Spinal cord (tissue), 10 donors: ENCODE measurements at places on chromosomes 2 and 18. TPM values are rescaled to one million over a fixed set of nuclear protein-coding genes. Genes with fewer than 3 reads are reported as not detected.

GRCh38 chr2:137802038-137802437 lies 162.2 kb upstream of the HNMT start:
- H3K36me3 ChIP-seq, result no peaks in the 10 kb centered on the region
- H3K4me3 ChIP-seq, result no peak overlapping the region
- H3K27ac ChIP-seq, result no peak overlapping the region
- H3K27me3 ChIP-seq, result no peaks in the 10 kb centered on the region

GRCh38 chr2:47724221-47724981 lies 58.5 kb upstream of the MSH6 start:
- H3K27ac ChIP-seq, result no peak overlapping the region
- H3K4me3 ChIP-seq, result no peak overlapping the region
- DNase-seq, result no peak
- H3K27me3 ChIP-seq, result no peaks in the 10 kb centered on the region

DNA sequence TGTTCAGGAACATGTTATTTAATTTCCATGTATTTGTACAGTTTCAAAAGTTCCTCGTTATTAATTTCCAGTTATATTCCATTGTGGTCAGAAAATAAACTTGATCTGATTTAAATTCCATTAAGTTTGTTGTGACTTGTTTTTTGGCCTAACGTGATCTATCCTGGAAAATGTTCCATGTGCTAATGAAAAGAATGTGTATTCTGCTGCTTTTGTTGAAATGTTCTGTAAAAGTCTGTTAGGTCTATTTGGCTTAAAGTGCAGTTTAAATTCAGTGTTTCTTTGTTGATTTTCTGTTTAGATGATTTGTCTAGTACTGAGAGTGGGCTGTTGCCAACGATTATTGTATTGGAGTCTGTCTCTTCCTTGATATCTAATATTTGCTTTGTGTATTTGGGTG lies 148.0 kb downstream of the UBR3 start:
- no peaks in the 10 kb centered on the region for H3K27me3 ChIP-seq
- DNase-seq, result no peak
- H3K36me3 ChIP-seq, result peaks cover 5% of the 10 kb centered on the region
- H3K4me3 ChIP-seq, result no peak overlapping the region
- H3K4me1 ChIP-seq, result no peaks in the 10 kb centered on the region
- no peak overlapping the region for H3K27ac ChIP-seq

GRCh38 chr2:7206111-7206810 lies 289.0 kb downstream of the RNF144A start:
- no peak overlapping the region for H3K27ac ChIP-seq
- no peaks in the 10 kb centered on the region for H3K36me3 ChIP-seq
- no peak overlapping the region for H3K4me3 ChIP-seq
- H3K27me3 ChIP-seq, result no peaks in the 10 kb centered on the region
- no peak for DNase-seq

DNA sequence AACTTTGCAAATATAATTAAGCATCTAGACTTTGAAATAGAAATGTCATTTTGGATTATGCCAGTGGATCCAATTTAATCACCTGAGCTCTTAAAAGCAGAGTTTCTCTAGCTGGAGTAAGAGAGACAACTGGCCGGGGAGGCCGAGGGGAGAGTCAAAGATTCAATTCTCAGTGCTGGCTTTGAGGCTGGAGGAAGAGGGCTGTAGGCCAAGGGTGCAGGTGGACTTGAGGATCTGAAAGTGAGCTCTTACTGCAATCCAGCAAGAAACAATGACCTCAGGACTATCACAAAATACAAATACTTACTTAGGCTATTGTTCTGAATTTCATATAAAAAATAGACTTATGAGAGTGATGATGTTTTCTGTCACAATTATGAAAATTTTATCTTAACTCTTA lies 814.5 kb downstream of the CBLN2 start:
- no peaks in the 10 kb centered on the region for H3K27me3 ChIP-seq
- no peak overlapping the region for H3K27ac ChIP-seq
- no peaks in the 10 kb centered on the region for H3K36me3 ChIP-seq
- H3K4me1 ChIP-seq, result no peaks in the 10 kb centered on the region
- DNase-seq, result no peak
- no peak overlapping the region for H3K4me3 ChIP-seq

GRCh38 chr2:180781276-180781675 lies 199.1 kb upstream of the UBE2E3 start:
- H3K36me3 ChIP-seq, result no peaks in the 10 kb centered on the region
- H3K27ac ChIP-seq, result no peak overlapping the region
- H3K4me3 ChIP-seq, result no peak overlapping the region
- H3K27me3 ChIP-seq, result no peaks in the 10 kb centered on the region
- no peaks in the 10 kb centered on the region for H3K4me1 ChIP-seq

- no peak overlapping the region for H3K27ac ChIP-seq
- DNase-seq, result no peak
- H3K4me1 ChIP-seq, result peaks cover 10% of the 10 kb centered on the region
- no peaks in the 10 kb centered on the region for H3K27me3 ChIP-seq
- H3K36me3 ChIP-seq, result peaks cover 4% of the 10 kb centered on the region
Observed at GRCh38 chr2:119263656-119264055, 40.0 kb downstream of the STEAP3 start.

DNA sequence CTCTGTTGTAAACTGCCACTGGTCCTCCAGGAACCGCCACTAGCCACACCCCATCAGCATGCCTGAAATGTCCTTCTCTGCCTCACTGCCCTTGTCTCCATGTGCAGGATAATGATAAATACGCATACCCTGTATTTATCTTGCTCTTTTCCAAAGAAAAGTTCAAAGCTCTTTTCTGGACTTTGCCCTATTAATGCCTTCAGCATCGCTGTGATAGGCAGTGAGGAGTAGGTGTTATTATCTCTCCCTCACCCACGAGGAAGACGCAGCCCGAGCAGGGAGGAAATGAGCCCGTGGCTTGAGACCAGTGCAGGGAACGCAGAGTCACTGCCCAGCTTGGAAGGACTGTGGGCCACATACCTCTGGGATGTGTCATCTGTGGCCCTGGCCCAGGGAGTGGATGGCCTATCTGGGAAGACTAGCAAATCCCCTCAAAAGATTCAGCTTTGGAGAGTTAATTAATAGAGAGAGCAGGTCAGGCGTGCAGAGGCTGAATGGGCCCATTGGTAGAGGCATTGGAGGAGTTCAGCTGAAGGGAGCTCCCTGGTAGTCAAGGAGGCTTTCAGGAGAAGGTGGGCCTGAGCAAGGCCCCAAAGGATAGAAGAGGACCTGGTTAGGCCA lies 39.5 kb upstream of the MCFD2 start:
- no peaks in the 10 kb centered on the region for H3K27me3 ChIP-seq
- H3K27ac ChIP-seq, result no peak overlapping the region
- DNase-seq, result no peak
- no peak overlapping the region for H3K4me3 ChIP-seq

DNA sequence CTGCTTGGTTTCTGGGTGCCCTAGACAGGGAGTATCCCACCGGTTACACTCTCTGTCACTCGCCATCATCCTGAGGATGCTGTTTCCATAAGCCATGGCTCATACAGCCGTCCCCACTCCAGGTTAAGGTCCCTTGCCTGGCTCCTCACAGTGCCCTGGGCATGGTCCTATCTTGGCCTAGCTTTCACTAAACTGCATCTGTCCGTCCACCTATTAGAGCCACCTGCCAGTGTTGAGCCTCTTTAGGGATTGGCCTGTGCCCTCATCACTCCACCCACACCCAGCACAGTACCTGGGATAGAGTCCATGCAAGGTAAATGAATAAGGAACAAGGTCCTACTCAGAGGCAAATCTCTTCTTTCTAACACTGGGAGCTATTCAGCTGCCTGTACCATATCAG lies 320.1 kb downstream of the GBX2 start:
- no peaks in the 10 kb centered on the region for H3K27me3 ChIP-seq
- DNase-seq, result no peak
- H3K27ac ChIP-seq, result no peak overlapping the region

- H3K36me3 ChIP-seq, result no peaks in the 10 kb centered on the region
- H3K4me1 ChIP-seq, result no peaks in the 10 kb centered on the region
- no peak overlapping the region for H3K4me3 ChIP-seq
- peaks cover 10% of the 10 kb centered on the region for H3K27me3 ChIP-seq
Observed at GRCh38 chr2:883803-884748, 66.6 kb upstream of the SNTG2 start.

- no peak overlapping the region for H3K4me3 ChIP-seq
- H3K27ac ChIP-seq, result no peak overlapping the region
- no peaks in the 10 kb centered on the region for H3K4me1 ChIP-seq
- H3K36me3 ChIP-seq, result no peaks in the 10 kb centered on the region
Observed at GRCh38 chr2:50529600-50530218, 502.2 kb downstream of the NRXN1 start.

DNA sequence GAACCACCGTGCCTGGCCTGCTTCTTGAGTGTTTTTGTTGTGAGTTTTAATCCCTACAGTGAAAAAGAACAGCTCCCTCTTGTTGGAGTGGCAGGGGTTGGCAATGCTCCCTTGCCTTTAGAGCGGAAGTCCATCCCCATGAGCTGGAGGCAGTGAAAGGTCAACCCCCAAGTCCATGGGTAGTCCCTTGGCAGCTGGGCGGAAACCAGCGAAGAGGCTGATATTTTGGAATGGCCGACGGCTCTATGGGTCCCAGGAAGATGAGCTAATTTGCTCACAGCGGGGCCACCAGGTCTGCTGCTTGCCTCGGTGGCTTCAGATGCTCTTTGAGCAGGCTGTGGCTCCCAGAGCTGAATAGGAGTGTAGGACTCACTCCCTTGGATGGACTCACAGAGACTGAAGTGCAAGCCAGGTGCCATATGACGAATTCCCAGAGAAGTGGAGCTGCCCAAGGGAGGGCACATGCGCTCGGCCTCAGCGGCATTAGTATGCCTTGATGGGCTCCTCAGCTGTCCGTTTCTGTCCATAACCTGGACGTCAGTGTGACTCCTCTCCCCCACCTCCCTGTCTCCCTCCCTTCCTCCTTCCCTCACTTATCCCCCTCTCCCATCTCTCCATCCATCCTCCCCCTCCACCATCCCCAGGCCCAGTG lies 25.4 kb upstream of the RHOB start:
- no peak for DNase-seq
- H3K27me3 ChIP-seq, result no peaks in the 10 kb centered on the region
- H3K27ac ChIP-seq, result peak overlapping the region; percentile 7
- no peak overlapping the region for H3K4me3 ChIP-seq
- no peaks in the 10 kb centered on the region for H3K36me3 ChIP-seq

DNA sequence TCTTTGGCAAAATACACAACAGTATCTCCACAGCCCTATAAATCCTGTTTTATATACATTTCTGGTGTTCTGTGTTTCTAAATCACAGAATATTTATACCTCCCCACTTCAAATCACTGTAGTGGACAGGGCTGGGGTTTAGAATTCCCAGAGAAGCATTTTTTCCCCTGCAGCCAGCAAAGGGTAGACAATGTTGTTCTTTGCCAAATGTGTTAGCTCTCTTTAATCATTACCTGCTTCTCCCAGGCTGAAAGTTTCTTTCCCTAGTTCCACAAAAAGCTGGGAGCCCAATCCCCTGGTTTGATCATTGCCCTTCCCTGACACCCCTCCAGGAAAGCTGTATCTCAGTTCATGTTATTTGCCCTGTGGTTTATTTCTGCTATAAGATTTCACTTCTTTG lies 520.0 kb upstream of the SPHKAP start:
- H3K4me3 ChIP-seq, result no peak overlapping the region
- peaks cover 6% of the 10 kb centered on the region for H3K4me1 ChIP-seq
- DNase-seq, result no peak
- H3K27me3 ChIP-seq, result no peaks in the 10 kb centered on the region

GRCh38 chr18:63346031-63346430 lies 21.0 kb downstream of the KDSR start:
- DNase-seq, result no peak
- no peak overlapping the region for H3K4me3 ChIP-seq
- no peaks in the 10 kb centered on the region for H3K27me3 ChIP-seq
- no peak overlapping the region for H3K27ac ChIP-seq
- H3K4me1 ChIP-seq, result peaks cover 3% of the 10 kb centered on the region
- peaks cover 60% of the 10 kb centered on the region for H3K36me3 ChIP-seq

CDH19 gene
- total RNA-seq, result 10.9 TPM

CXCR4 gene
- 52.3 TPM for total RNA-seq

SNORC gene
- total RNA-seq, result 3.1 TPM

FHL2 gene
- 23.4 TPM for total RNA-seq

ASB3 gene
- total RNA-seq, result 49.9 TPM

METTL8 gene
- 19.5 TPM for total RNA-seq
